NCI-H1930 (cell line): ENCODE measurements at places on chromosomes 2 and 18.

- no peak for DNase-seq
Observed at GRCh38 chr18:57619876-57620275, 1.8 kb downstream of the NARS1 start.

- no peak for DNase-seq
Observed at GRCh38 chr2:98859323-98859722, 76.7 kb downstream of the CRACDL start.

GRCh38 chr2:73210019-73210418, 4.0 kb upstream of the SMYD5 start:
- no peak for DNase-seq

GRCh38 chr2:7467782-7468447, 550.7 kb downstream of the RNF144A start:
- DNase-seq, result no peak

- DNase-seq, result no peak
Observed at GRCh38 chr2:69202327-69202726, 184.7 kb downstream of the GFPT1 start.

DNA sequence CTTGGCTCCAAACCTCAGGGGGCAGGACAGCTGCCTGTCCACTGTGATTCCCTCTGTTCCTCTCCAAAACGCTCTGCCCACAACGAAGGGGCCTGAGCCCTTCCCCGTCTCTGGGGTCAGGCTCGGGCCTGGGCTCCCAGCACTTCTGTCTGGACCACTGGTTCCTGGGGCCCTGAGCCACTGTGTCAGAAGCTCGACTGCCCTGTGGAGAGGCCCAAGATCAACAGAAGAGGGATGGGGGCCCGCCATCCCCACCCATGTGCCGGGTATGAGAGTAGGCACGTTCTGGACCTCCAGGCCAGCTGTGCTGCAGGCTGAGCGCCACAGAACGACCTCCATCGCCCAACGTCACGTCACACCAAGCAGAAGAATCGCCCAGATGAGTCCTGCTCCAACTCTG, 119.9 kb upstream of the HS6ST1 start:
- no peak for DNase-seq

- no peak for DNase-seq
Observed at GRCh38 chr2:239648607-239649006, 247.8 kb upstream of the HDAC4 start.

GRCh38 chr18:36547544-36547943, 250.0 kb downstream of the FHOD3 start:
- DNase-seq, result no peak
